ENCODE measurements at places on chromosomes 1 and 21.
A peak's percentile ranks its signal among the peaks of the same experiment; 100 is the strongest.

DNA sequence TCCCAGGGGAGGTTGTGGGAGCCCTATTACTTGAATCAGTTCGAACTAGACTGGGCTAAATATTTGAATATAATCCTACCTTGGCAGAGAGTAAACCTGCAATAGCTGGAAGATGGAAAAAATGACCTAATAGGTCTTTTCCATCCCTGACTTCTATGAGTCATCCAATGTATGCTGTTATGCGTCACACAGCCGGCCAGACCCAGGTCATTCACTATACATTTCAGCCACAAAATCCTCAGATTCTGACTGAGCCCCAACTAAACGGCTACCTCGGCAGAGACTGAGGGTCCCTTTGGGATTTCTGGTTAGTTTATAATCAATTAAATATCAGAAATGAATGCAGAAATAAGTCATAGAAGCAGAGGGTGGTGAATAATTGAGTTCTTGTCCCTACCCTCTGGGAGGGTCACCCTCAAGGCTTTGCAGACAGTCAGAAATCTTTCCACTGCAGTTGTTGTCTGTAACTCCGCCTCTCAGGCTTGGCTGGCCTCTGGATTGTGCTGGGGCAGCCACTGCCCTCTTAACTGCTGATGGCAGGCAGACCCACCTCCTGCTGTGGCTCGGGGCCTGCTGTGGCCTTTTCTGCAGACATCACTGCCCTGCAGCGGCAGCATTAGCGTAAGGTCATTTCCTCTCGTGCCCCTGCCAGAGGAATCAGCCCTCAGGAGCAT is 240.5 kb downstream of the TGFB2 start:
- DNase-seq, result no peak

- DNase-seq, result no peak
Measured at GRCh38 chr1:11704194-11704529, 12.7 kb downstream of the DRAXIN start.

- no peak for DNase-seq
Measured at GRCh38 chr1:184941735-184942134, 32.6 kb downstream of the NIBAN1 start.

- no peak for DNase-seq
Measured at GRCh38 chr1:31273619-31274018, 23.0 kb downstream of the SNRNP40 start.

DNA sequence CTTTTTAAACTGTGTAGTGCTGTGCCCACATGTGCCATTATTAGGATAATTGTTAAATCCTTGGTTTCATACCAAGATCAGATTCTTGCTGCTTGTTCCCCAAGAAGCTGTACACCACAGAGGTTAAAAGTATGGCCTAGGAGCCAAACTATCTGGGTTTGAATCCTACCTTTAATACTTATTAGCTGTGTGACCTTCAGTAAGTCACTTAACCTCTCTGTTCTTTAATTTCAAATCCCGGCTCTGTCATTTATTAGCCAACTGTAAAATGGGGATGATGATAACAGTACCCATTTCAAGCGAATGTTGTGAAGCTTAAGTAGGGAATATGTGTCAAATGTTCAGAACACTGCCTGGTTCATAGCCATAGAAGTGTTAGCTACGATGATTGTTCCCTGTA is 32.6 kb downstream of the NKAIN1 start:
- DNase-seq, result no peak

- DNase-seq, result no peak
Measured at GRCh38 chr1:245205396-245205795, 50.6 kb downstream of the KIF26B start.

DNA sequence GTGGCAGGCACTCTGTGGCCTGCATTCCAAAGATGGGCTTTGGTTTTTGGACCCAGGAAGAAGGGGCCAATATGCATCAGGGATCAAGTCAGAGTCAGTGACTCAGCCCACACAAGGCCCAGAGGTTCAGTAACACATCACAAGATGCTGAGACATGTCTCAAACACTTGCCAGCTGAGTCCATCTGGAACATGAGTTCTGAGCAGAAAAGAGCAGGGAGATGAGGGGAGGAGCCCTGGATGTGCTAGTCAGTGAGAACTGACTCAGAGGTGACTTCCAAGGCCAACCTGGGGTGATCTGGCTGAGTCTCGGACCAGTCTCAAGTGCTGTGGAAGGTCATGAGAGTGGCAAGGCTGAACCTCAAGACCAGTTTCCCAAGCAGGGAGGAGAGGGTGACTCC is 150.1 kb downstream of the CDC7 start:
- no peak for DNase-seq

- peak; percentile 19 for DNase-seq
Measured at GRCh38 chr1:186374303-186375151, 526 bp downstream of the TPR start.

GRCh38 chr1:83095570-83095969 is 903.4 kb downstream of the TTLL7 start:
- no peak for DNase-seq

DNA sequence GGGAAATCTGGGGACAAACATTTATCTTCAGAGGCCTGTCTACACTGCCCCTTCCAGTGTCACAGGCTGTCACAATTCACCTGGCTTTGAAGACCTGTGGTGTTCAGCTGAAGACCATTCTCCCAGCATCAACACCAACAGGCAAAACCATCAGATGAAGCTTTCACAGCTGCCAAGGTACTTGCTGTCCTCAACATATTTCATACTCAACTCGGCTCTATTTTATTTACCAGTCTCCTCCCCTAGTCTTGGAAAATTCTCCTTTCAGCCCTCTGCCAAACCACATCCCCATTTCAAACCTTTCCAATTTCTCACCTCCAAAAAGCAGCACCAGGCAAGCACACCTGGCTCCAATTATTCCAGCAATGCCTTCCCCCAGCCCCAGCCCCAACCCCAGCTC is 108.8 kb downstream of the TGFBR3 start:
- no peak for DNase-seq

GRCh38 chr1:11527541-11528452 is 48.8 kb downstream of the DISP3 start:
- DNase-seq, result no peak

DNA sequence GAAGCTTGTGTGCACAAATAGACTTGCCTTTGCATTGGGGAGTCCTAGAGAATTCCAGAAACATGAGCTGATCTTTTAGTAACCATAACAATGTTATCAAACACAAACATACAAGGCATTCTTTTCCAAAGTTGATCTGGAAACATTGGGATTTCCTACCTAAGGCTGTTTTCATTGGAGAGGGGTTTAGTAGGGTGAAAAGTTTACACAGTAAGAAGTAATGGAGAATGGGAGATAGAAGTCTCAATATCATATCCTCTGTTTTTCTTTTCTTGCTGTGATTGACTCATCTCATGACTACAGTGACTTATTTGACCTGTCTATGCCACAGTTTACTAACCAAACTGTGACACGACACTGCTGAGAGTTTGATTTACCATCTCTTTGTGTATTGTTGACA is 65.6 kb upstream of the PLA2G4A start:
- no peak for DNase-seq

DNA sequence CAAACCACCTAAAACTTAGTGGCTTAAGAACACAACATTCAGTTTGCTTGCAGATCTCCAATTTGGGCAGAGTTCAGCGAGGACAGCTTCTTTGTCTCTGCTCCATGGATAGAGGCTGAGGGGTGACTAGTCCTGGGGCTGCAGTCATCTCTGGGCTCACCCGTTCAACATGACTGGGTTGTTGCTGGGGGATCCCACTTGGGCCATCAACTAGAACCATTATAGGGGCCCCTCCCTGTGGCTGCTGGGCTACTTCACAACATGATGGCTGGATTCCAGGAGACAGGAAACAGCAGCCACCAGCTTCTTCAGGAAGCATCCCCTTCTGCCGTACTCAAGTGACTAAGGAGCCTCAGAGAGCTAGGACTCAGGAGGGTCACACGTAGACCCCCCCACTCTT is 140.9 kb downstream of the RHOU start:
- DNase-seq, result no peak

GRCh38 chr1:114152508-114153260 is 985 bp downstream of the SYT6 start:
- no peak for DNase-seq

GRCh38 chr1:169003864-169004516 is 102.5 kb upstream of the ATP1B1 start:
- DNase-seq, result no peak

DNA sequence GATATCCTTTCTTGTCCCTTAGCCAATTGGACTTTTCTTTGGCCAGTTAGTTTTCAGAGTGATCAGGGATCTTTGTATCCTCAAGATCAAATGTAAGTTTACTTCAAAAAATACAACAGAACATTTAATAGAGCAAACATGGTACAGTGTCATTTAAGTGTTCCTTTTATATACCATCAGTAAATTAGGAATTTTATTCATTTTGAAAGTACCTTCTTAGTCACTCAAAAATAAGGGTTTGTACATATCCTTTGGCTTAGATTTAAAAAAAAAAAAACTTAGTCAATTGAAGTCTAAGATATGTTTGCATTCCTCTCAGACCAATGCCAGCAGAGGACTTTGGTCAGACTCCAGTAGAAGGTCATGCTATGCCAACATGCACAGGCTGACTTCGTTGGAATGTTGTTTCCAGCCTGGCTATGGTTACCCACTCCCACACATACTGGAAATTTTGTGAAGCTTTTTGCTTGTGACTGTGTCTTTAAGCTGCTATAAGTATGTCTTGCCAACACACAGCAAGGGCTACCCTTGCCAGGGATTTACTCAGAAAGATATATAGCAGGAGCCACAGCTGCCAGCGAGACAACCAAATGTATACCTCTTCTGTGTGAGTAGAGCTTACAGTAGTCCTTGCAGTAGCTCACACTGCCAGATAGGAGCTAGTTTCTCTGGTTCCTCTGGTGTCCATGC is 81.5 kb upstream of the LRIF1 start:
- no peak for DNase-seq

- DNase-seq, result no peak
Measured at GRCh38 chr1:228417483-228418203, 982 bp upstream of the TRIM17 start.

- DNase-seq, result no peak
Measured at GRCh38 chr1:201695607-201696006, 133.3 kb upstream of the IPO9 start.

GRCh38 chr1:232450615-232451014 is 179.3 kb downstream of the SIPA1L2 start:
- no peak for DNase-seq

DNA sequence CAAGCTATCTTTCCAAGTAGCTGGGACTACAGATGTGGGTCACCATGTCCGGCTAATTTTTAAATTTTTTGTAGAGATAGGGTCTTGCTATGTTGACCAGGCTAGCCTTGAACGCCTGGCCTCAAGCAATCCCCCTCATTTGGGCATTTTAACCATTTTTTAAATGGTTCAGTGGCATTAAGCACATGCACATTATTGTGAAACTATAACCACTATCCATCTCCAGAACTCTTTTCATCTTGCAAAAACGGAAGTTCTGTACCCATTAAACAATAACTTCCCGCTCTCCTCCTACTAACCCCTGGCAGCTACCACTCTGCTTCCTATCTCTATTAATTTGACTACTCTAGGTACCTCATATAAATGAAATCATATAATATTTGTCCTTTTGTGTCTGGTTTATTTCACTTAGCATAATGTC is 4.8 kb upstream of the IL6R start:
- DNase-seq, result no peak
